ENCODE measurements at places on chromosomes 16 and 17.
A peak's percentile ranks its signal among the peaks of the same experiment; 100 is the strongest.

DNA sequence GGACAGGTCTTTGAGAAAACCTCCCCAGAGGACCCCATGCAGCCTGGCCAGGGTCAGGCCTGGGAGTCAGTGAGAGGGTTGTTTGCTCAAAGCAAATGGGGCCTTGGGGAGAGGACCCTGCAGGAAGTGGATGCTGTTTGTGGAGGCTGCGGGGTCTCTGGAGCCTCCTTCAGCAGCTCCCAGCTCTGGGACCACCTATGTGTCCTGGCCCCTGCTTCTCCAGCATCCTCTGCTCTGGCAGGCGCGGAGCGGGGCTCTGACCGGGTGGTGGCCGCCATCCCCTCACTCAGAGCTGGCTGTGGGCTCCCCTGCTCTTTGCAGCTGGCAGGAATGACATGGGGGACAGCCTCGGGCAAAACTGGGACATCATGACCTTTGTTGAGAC lies 29.8 kb upstream of the CIBAR2 start:
- DNase-seq: no peak

DNA sequence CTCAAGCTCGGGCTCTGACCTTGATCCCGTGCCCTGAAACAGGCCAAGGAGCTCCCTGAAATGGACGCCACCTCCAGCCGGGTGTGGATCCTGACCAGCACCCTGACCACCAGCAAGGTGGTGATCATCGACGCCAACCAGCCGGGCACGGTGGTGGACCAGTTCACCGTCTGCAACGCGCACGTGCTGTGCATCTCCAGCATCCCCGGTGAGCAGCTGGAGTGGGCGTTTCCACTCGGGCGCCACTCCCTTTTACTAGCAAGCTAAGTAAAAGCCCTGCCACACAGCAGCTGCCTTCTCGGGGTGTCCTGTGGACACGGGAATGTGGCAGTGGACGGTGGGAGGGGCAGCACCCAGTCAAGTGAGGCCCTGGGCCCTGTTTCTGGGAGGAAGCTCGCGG lies 6.4 kb downstream of the NME3 start:
- DNase-seq: no peak

DNA sequence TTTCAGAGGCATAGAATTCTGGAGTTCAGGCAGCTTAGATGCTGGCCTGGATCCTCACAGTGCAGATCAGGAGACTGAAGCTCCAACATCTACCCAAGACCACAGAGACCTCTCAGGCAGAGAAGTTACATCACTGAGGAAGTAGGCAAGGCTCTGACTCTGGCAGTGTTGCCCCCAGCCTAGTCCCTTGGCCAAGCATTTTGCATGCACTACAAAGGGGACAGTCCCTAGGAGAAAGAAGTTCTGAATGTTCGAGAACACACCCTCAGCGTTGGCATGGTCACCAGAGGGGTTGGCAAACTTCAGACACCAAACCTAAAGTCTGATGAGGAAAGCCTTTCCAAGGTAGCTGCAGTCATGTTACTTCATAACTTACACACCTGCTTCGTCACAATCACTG lies 2.5 kb downstream of the RANBP10 start:
- DNase-seq: no peak

DNA sequence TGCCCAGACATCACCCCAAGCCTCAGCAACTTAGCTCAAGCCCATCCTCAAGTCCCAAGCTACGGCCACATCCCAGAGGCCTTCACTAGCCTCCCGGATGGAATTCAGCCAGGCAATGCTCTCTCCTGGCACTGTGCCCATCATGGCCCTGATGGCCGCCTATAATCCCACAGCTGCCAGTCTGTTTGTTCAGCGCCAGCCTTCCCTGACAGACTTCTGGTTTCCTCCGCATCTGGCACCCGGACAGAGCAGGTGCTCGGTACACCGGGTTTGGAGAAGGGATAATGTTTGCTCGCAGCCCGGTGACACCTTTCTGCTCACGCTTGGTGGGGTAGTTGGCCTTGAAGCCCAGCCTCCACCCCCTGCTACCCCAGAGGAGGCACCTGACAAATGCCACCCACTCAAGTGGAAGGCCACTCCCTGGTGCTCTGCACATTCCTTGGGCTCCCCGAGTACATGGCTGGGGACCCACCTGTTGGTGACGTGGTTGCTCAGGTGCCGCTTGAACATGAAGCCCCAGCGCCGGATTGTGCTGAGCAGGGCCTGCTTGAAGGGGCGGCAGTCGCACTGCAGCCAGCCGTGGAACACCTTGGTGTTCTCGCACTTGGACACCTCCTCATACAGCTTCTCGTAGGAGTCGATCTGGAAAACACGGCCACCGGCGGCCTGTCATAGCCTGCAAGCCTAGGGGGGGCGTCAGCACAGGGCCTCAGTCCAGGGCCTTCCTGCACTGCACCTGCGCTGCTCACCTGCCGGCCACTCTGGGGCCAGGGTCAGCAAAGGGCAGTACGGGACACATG lies 47.1 kb downstream of the DNAH17 start:
- peak; percentile 90 for DNase-seq

GRCh38 chr16:71568551-71568950 lies 8.3 kb downstream of the TAT start:
- DNase-seq: no peak

- DNase-seq: no peak
Measured at GRCh38 chr17:29143894-29144293, 36.3 kb downstream of the MYO18A start.

GRCh38 chr17:22462461-22462860 lies 770.1 kb downstream of the KCNJ18 start:
- DNase-seq: no peak

- DNase-seq: no peak
Measured at GRCh38 chr16:5841974-5842373, 744.4 kb upstream of the EEF2KMT start.

- no peak for DNase-seq
Measured at GRCh38 chr16:57468346-57468745, 5.9 kb downstream of the POLR2C start.

- DNase-seq: no peak
Measured at GRCh38 chr17:78233678-78234077, 2.2 kb downstream of the TMEM235 start.

DNA sequence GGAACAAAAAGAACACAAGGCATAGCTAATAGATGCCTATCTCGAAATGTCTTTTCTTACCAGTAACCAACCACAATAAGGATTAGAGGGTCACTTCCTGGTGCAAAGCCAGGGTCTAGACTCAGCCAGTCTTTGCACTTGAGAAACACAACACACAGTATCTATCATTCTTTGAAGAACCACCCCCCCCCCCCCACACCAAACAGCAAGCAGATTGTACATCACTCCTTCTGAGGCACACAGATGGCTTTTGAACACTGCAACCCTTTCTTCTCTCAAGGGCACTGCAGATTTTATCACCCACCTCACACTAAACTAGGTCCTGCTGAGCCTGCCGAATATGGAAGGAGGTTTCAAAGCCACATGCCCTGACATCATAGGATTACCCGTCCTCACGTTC lies 145.6 kb downstream of the AATF start:
- DNase-seq: no peak

- DNase-seq: peak; percentile 70
Measured at GRCh38 chr16:75251280-75252048, at the start of gene BCAR1. TSS of gene BCAR1 (minus strand) at chr16:75251624. CDS start at chr16:75251482, 142 bp downstream.

DNA sequence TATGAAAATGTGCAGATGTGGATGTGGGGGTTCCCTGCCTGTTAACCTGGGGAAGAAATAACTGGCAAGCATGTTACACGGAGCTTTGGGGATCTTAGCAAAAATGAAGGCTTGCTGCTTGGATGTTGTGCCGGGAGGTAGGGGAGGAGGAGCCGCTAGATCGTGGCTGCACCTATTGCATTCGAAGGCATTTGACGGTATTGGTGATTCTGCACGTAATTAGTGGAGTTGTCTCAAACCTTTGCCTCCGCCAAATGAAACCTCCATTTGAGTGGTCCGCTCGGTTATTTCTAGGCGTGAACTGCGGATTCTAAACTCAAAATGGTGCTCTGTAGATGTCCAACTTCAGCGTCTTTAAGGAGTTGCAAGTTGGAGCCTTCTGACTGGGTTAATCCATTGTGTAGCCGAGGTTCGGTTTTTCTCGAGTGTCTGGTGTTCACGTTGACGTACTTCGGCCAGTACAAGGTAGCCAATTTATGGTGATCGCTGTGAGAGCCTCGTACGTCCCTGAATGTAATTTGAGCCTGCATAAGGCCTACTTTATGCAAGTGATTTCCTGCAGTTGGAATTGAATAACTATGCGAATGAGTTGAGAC lies 1.5 kb downstream of the TNRC6C start:
- no peak for DNase-seq

GRCh38 chr17:10614536-10615155 lies 42.5 kb downstream of the MYH3 start:
- DNase-seq: peak; percentile 20

DNA sequence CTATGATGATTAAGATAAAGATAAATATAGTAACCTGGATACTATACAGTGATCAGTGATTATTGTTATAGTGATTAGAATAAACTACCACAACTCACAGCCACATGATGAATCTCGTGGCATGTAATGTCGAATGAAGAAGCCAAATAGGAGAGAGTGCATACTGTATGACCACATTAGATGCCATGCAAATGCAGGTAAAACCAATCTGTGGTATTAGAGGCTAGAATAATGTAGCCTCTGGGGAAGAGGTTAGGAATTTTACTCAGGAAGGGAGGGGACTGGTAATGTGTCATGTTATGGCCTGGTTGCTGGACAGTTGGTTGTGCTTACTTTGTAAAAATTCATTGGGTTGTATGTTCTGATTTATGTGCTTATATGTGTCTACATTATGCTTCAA lies 402.7 kb downstream of the CDH13 start:
- DNase-seq: no peak

DNA sequence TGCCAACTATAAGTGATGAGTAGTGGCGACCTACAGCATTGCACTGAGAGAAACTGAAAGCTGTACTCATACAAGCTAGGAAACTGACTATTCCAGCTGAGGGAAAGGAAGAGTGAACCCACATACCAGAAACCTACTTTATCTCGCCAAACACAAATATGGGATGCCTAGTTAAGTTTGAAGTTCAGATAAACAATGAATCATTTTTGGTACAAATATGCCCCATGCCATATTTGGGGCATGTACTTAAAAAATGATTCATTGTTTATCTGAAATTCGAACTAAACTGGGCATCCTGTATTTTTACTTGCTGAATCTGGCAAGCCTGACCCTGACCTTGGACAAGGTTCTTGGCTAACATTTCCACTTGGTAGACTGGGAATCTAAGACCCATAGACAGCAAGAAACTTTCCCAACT lies 527.8 kb upstream of the PSMD7 start:
- no peak for DNase-seq

GRCh38 chr17:64081802-64082799 lies 47.8 kb downstream of the ERN1 start:
- peak; percentile 30 for DNase-seq

DNA sequence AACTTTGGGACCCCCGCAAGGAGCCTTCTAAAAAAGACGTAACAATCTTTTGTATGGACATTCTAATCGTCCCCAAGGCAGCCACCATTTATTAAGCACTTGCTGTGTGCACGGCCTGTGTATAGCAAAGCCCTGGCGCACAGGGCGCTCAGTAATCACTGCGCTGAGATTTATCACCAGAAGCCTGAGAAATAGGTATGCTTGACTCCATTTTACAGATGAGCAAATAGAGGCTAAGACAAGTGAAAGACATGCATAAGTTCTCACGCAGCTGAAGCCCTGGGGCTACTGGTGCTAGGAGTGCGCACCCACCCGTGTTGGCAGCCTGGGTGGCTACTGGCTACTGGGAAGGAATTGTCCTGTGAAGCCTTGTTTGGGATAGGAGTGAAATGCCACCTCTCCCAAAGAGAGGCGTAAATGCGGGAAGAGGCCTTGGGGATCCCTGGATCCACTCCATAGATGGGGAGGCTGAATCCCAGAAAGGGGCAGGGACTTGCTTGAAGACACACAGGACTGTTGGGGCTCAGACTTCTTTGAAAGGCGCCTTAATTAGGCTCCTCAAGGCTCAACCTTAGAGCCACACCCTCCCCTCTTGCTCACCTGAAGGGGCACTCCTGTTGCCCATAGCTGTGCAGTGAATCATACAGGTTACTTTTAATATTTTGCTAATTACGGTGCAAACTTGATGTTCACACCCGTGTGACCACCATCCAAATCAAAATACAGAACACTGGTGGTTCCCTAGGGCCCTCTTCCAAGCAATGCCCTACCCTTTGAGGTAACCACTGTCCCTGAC lies 634 bp upstream of the NATD1 start:
- DNase-seq: no peak

- no peak for DNase-seq
Measured at GRCh38 chr16:80739523-80739922, 64.9 kb downstream of the CDYL2 start.

DNA sequence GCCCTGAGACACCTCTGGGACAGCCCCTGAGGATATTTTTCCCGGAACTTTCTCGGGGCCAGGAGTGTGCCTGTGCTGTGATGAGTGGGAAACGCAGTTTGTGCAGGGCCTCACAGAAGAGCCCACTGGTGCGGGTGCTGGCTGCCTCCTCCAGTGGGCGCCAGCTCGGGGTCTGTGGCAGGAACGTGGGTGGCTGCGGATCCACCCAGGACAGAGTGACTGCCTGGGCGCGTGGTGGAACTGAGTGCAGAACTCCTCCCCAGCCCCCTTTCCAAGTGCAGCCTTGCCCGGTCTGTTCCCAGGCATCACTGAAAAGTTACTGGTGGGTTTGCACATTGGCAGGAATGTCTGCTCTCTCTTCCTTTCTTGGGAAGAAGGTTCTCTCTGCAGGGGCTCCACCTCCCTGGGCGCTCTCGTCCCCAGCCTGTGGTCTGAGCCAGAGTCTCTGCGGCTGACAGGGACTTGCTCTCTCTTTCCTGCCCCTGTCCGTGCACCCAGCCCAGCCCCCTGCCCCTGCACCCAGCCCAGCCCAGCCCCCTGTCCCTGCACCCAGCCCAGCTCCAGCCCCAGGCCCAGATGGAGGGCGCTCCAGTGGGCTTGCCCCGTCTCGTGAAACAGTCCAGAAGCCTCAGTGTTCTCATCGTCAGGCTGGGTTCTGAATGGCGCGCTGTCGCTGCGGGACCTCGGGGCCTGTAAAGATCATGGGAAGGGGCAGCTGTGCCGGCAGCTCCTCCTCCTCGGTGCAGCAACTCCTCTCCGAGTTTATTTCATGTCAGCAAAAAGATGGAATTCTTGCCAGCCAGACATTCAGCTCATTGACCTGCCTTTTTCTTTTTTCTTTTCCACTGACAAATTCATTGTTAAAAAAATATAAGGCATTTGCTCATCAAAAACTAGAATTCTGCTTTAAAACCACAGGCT lies 117.5 kb downstream of the BANP start:
- no peak for DNase-seq

GRCh38 chr17:13346996-13347762 lies 254.6 kb downstream of the HS3ST3A1 start:
- DNase-seq: no peak

- DNase-seq: no peak
Measured at GRCh38 chr17:83077411-83077810, 2.0 kb upstream of the METRNL start.

Data from NCI-H1092 (cell line).